ENCODE measurements at places on chromosomes 4 and X. TPM values are rescaled to one million over a fixed set of nuclear protein-coding genes. Genes with fewer than 3 reads are reported as not detected.
A peak's percentile ranks its signal among the peaks of the same experiment; 100 is the strongest.

- DNase-seq: no peak
Measured at GRCh38 chr4:87026800-87027495, 92.1 kb downstream of the AFF1 start.

DNA sequence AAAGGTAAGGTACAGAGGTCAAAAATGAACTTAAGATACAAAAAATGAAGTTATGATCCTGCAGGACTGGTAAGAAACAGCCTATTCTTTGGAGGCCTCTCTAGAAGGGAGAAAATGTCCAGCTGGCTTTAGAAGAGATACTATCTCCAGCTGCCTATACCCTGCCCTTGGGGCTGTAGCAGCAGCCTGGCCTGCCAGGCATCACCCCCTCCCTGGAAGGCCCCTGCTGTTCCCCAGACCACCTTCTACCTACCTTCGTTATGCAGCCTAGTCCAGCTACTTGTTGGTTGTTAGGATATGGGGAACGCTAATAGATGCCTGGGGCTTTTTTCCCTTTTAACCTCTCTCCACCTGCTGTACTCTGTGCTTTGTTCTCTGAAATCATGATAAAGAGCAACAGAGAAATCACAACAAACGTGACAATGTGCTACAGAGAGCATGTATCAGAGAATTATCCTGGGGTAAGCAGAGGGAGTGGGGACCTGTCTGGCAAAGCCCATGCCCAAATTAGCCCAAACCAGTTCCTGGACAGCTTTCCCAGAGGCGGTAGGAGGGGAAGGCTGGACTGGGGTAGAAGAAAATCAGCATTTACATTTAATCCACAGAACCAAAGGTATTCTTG is 34.5 kb downstream of the FRMD7 start:
- no peak for DNase-seq

DNA sequence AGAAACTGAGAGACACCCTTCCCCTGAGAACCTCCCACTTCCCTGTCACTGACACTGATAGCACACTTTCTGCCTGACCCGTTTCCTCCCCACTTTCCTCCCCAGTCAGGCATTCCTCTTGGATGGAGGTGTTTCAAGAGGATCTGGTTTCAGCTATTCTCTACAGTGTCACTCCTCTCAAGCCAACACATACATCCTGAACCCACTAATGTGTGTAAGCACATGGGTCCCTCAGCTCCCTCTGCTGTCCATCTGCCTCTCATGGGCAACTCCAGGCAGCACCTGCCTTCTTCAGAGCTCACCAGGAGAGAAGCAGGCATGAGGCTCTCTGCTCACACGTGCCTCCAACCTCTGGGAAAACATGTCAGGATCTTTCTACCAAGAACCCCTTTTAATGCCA is 207.6 kb downstream of the NAF1 start:
- no peak for DNase-seq

- DNase-seq: no peak
Measured at GRCh38 chr4:149135062-149135461, 680.6 kb downstream of the IQCM start.

GRCh38 chr4:83751336-83751949 is 215.5 kb downstream of the GPAT3 start:
- peak; percentile 37 for DNase-seq

Gene NAP1L5
- polyA plus RNA-seq: 10.4 TPM

Gene REELD1
- 0.45 TPM for polyA plus RNA-seq

Gene PDZD4
- 10.5 TPM for polyA plus RNA-seq

Gene NUDT10
- polyA plus RNA-seq: 4.6 TPM

DNA sequence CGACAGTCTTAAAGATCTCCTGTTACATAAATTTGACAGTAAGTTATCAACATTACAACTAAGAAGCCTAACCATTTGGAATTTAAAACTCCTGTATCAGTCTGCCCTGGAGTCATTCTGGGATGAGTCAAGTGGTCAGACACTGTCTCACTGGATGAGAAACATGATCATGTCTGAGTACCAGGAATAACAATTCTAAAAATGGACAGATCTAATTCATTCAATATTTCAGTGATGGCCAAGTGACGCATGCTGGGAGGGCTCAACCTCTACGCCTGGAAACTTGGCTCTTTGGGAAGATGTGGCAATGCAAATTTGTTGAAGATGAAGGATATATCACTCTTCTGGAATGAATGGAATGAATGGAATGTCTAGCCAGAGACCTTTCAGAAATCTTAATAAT is 1427.2 kb downstream of the STIM2 start:
- DNase-seq: no peak

- no peak for DNase-seq
Measured at GRCh38 chrX:51608126-51608525, 10.6 kb downstream of the CENPVL3 start.

Gene ARHGAP24
- 6.7 TPM for polyA plus RNA-seq

DNA sequence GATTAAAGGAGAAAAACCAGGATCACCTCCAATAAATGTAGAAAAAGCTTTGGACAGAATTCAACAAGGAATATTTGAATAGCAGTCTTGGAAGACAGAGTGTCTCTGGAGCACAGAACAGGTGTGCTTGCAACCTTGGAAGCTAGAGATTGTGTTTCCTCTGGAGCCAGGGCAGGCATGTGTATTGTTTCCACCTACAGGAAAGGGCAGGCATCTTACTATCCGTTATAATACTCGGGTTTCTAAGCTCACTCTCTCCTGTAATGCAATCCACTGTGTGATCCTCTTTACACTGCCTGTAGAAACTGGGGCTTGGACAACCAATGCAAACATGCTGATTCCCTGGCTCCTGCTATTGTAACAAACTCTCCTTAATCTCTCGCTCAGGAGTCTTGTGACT is 14.4 kb downstream of the CCDC110 start:
- DNase-seq: no peak

GRCh38 chr4:177901786-177902185 is 459.5 kb upstream of the AGA start:
- DNase-seq: no peak

Gene LONRF3
- 3.0 TPM for polyA plus RNA-seq

Gene TLR1
- polyA plus RNA-seq: 4.3 TPM

- DNase-seq: no peak
Measured at GRCh38 chrX:108020631-108021030, 24.2 kb upstream of the VSIG1 start.

GRCh38 chr4:4776335-4776734 is 83.1 kb upstream of the MSX1 start:
- no peak for DNase-seq

GRCh38 chr4:137083571-137084135 is 448.6 kb downstream of the PCDH18 start:
- DNase-seq: no peak

- peak; percentile 90 for DNase-seq
Measured at GRCh38 chr4:113404167-113404571, 354.7 kb downstream of the ANK2 start.

DNA sequence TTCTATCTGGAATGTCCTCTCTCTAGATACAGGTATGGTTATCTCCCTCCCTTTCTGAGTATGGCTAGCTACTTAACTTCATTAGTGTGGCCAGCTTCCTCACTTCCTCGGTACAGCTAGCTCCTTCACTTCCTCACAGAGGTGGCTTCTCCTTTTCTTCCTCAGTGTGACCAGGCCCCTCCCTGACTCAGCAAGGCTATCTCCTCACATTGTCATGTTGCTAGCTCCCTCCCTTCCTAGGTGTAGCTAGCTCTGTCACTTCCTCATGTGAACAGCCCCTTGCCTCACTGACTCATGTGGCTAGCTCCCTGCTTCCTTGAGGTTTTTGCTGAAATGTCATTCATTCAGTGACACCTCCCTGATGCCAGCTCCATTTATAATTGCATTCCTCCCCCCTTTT is 67.3 kb upstream of the DDIT4L start:
- DNase-seq: no peak

GRCh38 chrX:22186165-22186564 is 86.5 kb upstream of the CBLL2 start:
- DNase-seq: peak; percentile 8

Measured in large intestine (tissue), 12 donors.